ENCODE measurements at places on chromosomes 7 and 10.
A peak's percentile ranks its signal among the peaks of the same experiment; 100 is the strongest.

- no peak for DNase-seq
Observed at GRCh38 chr7:150778014-150778737, 22.0 kb downstream of the TMEM176B start.

GRCh38 chr7:47042669-47043068 lies 539.2 kb downstream of the TNS3 start:
- DNase-seq = no peak

GRCh38 chr10:89426230-89426868 lies 12.0 kb downstream of the IFIT5 start:
- no peak for DNase-seq

DNA sequence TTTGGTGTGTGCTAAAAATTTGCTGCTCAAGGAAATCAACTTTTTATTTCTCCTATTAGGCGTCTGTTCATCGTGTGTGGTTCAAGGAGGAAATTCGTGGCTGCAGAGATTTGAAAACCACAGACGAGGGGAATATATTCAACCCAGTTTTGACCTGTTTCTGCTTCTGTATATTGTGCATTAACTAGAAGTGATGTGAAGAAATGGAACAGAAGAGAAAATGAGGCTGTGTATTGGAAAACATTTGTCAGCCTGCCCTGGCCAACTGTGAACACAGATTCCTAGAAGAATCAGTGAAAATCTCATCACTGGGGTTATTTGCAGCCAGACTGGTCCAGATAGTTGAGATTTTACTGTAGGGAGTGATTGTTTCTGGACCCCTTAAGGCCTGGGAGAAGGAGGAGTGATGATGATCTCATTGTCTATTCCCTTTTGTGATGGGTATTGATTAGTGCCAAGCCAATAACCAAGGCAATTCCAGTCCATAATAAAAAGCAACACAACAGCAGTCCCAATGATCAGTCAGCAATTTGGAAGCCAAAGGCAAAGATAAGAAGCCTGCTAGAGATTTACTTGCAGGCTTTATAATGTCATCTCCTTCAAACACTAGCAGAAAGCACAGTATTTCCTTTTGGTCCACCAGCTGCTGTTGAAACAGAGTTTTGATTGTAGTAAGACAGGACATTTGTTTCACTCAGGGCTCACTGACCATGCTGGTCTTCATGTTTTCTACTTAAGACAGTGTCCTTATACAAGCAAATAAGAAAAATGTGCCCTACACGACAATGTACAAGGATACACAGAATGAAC lies 339.4 kb downstream of the PRPF18 start:
- no peak for DNase-seq

DNA sequence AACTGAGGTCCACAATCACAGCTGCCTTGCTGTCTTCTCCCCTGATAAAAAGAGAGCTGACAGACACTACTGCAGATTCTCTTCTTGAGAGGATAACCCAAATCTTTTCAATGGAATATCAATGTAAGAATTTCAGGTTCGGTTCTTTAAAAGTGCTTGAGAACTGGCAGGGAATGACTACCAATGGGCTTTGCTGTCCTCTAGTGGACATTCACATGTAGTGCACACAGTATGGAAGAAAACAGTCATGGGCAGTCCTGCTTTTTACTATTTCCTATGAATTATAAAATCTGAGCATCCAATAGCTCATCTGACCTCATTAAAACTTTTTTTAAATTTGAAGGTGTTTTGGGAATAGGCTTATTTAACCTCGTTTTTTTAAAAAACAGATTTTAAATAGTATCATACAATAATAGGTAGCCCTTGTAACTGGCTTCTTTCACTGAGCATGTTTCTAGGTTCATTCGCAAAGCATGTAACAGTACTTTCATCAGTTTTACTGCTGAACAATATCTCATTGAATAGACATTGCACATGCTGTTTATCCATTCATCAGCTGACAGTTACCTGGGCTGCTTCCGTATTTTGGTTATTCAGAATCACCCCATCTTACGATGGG lies 18.3 kb downstream of the FZD9 start:
- DNase-seq = peak; percentile 13

- no peak for DNase-seq
Observed at GRCh38 chr10:132788831-132789219, 2.9 kb upstream of the NKX6-2 start.

- no peak for DNase-seq
Observed at GRCh38 chr7:155787171-155787851, 25.0 kb downstream of the SHH start.

DNA sequence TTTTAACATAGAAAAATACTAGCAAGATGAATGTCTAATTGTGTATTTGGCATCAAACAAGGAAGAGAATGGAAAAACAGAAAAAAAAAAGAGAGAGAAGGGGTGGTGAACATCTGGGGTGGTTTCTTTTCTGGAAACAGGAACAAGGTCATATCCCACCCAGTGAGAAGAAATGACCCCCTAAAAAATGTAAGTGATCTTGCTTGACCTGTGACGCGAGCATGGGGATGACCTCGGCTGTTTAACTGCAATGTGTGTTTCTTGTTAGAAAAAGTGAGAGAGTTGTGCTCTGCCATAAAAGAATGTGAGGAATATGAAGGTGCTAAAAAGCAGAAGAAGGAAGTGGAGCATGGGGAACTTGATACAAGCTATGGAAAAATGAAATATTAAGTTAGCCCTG lies 258.5 kb downstream of the AGMO start:
- no peak for DNase-seq

DNA sequence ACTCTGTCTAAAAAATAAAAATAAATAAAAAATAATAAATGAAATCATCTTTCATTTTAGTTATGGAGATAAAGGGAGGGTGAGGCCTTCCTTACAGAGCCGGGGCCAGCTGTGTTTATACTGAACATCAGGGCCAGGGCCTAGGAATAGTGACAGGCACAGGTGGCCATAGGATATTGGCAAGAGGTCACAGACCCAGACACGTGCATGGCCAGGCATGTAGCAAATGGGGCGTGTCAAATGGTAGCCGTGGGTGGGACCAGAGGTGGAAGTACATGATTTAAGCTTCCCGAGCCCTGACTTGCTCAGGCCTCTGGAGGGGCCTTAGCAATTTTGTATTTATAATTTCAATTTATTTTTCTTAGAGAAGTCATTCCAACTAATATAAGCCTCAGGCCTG lies 353.0 kb downstream of the ANKRD30A start:
- DNase-seq = no peak

- DNase-seq = no peak
Observed at GRCh38 chr10:22321156-22321923, 441 bp downstream of the BMI1 start.

DNA sequence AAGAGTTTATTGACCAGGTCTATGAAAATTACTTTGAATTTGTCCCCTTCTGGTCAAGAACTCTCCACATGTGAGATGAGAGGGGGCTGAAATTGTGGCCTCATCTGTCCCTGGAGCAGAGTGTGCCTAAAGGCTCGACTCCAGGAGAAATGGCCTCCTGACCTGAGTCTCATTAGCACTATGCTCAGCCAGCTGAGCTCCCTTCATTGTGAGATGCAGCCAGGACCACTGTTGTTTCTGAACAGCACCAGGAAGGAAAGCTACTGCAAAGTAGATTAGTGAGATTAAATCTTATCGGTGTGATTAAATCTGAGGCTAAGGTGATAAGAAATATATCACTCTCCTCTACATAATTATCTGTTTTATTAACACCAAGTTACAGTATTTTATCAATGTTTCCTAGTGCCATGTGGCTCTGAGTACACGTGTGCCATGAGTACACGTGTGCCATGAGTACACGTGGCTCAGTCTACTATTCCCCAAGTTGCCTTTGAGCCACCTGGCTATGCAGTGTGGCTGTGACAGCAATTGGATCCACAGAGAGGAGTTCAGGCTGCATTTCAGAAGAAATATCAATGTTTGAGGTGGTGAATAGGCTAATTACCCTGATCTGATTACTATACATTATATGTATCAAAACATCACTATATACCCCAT lies 126.9 kb downstream of the IPMK start:
- DNase-seq = no peak

GRCh38 chr10:49841615-49842332 lies 79.7 kb upstream of the OGDHL start:
- no peak for DNase-seq

Data from fibroblast of skin of left biceps (primary cell).